ENCODE measurements at places on chromosomes 11 and 22.

DNA sequence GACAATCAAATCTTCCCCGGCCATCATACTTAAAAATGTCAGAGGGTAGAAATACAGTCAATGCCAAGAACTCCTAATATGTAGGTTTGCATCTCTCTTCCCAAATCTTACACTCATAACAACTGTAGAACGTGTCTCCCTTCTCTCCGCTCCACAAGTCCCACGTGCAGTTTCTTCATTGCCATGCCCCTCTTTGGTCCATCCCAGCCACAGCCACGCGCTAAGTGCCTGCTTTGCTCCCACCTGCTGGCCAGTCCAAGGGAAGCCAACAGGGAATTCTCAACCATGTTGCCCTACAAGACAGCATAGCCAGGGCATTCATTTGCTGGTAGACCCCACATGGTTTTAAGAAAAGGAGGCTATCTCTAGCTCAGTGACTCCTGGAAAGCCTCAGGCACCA lies 420.6 kb upstream of the ISX start:
- no peak for DNase-seq

DNA sequence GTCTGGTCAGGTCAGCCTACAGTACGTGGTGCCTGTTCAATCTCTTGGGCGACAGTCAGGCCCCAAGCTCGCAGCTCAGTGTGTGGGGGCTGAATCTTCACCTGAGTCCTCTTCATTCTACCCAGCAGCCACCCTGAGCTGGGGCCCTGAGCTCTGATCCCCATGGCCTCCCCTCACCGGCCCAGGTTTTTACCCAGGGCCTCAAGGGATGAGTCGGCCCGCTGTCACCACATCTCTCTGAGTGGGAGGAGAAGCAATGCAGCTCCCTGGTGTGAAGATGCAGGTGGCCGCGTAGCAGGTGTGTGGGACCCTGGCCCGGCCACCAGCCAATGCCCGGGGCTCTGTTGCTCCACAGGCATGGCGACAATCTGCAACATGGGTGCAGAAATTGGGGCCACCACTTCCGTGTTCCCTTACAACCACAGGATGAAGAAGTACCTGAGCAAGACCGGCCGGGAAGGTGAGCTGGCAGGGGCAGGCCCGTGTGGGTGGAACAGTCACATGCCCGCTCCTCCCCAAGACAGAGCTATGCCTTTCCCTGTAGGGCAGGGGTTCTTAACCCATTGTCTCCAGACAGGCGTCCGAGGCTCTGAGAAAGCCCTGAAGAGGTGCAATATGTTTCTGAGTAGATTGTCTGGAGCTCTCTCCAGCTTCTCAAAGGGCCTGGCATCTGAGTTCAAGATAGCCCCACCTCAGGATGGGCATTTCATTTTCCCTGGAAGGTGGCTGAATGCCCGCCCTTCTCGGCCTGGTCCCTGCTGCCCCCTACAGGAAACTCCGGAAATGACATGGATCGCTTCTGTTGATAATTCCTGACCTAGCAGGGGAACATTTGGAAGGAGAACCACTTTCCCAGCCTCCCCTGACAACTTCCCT lies 26.9 kb downstream of the POLR3H start:
- DNase-seq: peak; percentile 40

- DNase-seq: no peak
These were observed 54.5 kb downstream of the IGF2 start for GRCh38 chr11:2084721-2085120.

GRCh38 chr11:689625-690024 lies 5.4 kb downstream of the DEAF1 start:
- DNase-seq: no peak

GRCh38 chr11:1486054-1486825 lies at the start of gene MOB2:
TSS of gene MOB2 (minus strand) at chr11:1486779. CDS start at chr11:1486556, 223 bp downstream.
- DNase-seq: no peak

DNA sequence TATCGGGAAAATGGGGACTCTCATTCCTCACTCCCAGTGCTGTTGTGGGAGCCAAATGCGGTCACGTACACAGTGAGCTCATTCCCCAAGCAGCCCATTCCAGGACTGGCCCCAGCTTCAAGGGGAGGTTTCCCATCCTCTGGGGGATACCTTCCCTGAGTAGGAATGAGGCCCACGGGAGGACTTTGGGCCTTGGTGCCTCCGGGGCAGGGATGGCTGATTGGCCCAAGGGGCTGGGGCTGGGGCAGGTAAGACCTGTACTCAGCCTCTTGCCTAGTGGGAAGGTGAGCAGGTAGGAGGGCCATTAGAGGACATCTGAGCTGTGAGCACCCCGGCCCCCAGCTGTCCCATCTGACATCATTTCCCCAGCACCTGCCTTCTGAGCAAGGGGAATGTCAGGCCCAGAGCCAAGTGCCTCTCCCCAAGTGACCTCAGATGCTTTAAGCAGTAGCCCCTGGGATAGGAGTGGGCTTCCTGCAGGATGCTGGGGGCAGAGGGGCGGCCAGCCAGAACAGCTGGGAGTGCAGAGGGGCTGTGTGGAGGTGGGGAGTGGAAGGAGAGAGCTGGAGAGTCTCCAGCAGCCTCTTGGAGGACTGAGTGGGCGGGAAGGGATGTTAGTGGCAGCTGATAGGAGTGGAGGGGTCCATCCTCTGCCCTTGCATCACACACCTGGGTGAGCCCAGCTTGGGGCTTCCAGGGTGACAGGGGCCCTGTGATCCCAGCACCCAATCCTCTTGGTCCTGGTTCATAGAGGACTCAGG lies 58.4 kb downstream of the CD82 start:
- no peak for DNase-seq

- DNase-seq: no peak
These were observed 76.5 kb downstream of the C11orf91 start for GRCh38 chr11:33624083-33624482.

- DNase-seq: no peak
These were observed 149.5 kb downstream of the PGR start for GRCh38 chr11:100980156-100980555.

- no peak for DNase-seq
These were observed 2.1 kb upstream of the ANAPC15 start for GRCh38 chr11:72114570-72114969.

- no peak for DNase-seq
These were observed 57.6 kb downstream of the SMIM38 start for GRCh38 chr11:69213316-69213715.

- no peak for DNase-seq
These were observed 36.2 kb downstream of the SERGEF start for GRCh38 chr11:17976651-17977050.

GRCh38 chr22:21444701-21445436 lies 22.3 kb upstream of the TMEM191C start:
- no peak for DNase-seq

DNA sequence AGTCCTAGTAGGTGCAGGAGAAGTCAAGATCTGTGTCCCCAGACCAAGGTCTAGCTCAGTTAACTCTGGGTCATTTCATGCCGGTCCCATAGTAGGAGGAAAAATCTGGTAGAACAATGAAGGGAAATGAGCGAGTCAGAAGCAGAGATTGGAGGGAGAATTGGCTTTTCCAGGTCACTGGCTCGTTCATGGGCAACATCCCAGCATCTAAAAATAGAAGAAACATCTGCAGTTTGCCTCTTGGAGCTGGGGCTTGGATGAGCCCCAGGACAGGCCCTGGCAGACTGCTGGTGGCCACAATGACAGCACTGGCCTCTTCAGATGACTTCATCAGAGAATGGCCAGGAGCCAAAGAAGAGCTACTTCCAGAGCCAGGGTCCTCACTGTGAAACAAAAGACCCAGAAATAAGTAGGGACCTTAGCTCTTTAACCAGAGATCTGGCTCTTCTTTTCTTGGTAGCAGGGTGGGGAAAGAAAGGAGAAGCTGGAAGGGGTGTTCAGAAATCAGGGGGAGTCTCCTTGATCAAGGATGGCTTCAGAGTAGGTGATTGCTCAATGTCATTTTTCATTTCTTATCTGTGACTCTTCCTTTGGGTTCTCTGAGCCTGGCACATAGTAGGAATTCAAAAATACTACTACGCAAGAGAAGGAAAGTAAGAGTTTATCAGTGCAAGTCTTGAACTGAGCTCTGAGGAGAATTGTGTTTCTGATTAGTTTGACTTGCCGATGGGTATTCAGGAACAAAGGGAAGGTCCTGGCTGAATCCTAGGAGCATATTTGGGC lies 102.6 kb downstream of the TMPRSS5 start:
- DNase-seq: no peak

GRCh38 chr11:104826772-104827171 lies 71.5 kb downstream of the CASP12 start:
- no peak for DNase-seq

DNA sequence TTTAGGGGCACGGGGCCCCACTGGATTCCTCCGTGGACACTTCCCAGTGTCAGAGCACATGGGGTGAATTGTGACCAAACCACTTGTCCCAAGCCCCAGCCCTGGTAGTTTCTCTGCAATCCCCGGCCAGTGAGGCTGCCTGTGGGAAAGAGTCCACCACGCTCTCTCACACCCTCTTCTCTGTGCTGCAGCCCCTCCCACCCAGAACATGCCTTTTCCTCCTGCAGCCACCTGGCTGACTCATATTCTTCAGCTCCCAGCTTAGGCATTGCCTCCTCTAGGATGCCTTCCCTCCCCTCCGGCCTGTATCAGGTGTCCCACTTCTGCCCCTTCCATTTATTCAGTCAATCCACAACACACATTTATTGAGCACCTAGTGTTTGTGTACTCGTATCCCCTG lies 5.4 kb upstream of the RPS6KB2 start:
- no peak for DNase-seq

DNA sequence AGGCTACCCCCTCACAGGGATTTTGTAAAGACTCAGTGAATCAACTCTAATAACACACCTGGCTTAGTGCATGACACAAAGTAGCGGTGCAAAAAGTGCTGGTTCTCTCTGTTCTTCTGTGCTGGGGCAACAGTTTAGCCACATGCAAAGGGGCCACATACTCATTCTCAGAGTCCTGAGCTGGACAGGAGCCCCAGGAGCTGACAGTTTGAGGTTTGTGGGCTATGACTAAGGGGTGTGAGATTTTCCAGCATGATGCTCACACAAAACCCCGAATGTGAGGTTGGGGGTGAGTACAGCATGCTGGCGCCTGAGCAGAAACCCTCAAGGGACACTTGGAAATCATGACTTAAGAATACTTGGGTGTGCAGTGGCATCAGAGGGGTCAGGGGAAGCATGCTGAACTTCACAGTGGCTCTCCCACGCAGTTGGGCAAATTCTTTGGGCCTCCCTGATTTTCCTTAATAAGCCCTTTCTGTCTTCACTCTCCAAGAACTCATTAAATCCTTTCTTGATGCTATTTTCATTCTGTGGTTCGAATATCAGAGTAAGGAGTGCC lies 31.0 kb downstream of the TMPRSS5 start:
- no peak for DNase-seq

- DNase-seq: no peak
These were observed 43.9 kb downstream of the SGSM3 start for GRCh38 chr22:40414311-40414710.

GRCh38 chr22:43090130-43090789 lies 1.1 kb upstream of the TTLL1 start:
- DNase-seq: peak; percentile 89

- no peak for DNase-seq
These were observed 697.6 kb downstream of the KCNA4 start for GRCh38 chr11:29319210-29319609.

- no peak for DNase-seq
These were observed 618 bp upstream of the CERK start for GRCh38 chr22:46738647-46739093.

DNA sequence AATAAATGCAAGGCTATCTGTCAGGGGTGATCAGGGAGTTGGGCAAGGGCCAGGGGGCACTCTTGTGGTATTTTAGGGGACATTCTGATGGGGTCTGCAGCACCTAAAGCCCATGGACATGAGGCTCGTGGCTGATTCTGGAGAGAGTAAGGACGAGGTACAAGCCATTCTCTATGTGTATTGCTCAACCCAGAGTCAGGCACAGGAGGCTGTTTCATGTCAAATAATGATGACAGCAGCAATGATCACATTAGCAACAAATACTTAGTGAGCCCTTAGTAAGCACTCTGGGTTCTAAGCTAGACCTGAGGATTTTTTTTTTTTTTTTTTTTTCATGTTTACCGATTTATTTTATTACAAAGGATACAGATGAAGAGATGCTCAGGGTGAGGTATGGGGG lies 83.5 kb upstream of the THY1 start:
- DNase-seq: no peak

DNA sequence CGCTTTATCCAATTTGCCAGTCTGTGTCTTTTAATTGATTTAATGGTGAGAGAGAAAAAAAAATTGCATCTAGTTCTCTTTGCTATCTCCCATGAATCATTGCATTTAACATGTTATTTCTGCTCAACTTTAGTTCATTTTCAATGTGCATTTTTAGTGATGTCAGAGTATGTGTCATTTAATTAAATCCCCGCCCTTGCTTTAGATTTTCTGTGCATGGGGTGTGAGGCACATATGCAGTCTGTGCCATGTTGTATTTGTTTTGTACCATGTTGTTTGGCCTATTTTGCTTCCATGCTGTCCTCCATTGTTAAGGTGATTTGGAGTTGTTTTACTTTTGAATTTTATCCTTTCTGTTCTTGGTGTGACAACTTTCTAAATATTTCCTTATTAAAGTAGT lies 8.3 kb upstream of the NCR3LG1 start:
- DNase-seq: no peak

GRCh38 chr11:5247472-5248192 lies 2.0 kb downstream of the HBG1 start:
- no peak for DNase-seq

GRCh38 chr11:127919206-127920000 lies 668.0 kb downstream of the ETS1 start:
- peak; percentile 94 for DNase-seq

- peak; percentile 10 for DNase-seq
These were observed 191.0 kb upstream of the LARGE1 start for GRCh38 chr22:34111210-34111824.

DNA sequence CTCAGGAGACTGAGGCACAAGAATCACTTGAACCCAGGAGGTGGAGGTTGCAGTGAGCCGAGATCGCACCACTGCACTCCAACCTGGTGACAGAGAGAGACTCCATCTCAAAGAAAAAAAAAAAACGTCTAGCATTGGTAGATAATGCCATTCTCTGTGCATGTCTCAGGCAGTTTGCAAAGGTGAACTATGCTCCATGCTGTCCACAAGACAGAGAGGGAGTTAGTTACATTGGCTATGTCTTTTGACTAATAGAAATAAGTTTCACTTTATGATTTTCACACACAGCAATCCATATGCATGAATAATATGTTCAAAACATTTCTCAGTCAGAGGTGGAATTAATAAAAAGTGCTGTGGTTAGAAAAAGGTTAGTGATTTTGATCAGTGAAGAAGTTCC lies 591.4 kb downstream of the ETS1 start:
- no peak for DNase-seq

- no peak for DNase-seq
These were observed 1.3 kb upstream of the PVALB start for GRCh38 chr22:36818010-36818642.

All from foreskin melanocyte (primary cell).